ENCODE measurements at places on chromosomes 11 and 22. TPM values are rescaled to one million over a fixed set of nuclear protein-coding genes. Genes with fewer than 3 reads are reported as not detected.

DNA sequence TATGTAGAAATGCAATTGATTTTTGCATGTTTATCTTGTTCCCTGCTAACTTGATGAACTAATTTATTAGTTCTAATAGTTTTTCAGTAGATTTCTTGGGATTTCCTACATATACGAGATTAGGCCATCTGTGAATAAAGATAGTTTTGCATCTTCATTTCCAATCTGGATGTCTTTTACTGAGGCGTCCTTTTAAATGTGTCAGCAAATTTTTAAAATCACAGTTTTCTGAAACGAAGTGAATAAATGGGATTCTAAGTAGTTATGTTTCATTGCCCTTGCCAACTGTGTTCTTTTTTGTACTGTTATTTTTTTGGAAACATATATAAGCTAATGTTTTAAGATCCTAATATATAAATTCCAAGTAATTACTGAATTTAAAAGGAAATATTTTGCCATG, 50.0 kb downstream of the CYP2R1 start:
- no peak for DNase-seq

DNA sequence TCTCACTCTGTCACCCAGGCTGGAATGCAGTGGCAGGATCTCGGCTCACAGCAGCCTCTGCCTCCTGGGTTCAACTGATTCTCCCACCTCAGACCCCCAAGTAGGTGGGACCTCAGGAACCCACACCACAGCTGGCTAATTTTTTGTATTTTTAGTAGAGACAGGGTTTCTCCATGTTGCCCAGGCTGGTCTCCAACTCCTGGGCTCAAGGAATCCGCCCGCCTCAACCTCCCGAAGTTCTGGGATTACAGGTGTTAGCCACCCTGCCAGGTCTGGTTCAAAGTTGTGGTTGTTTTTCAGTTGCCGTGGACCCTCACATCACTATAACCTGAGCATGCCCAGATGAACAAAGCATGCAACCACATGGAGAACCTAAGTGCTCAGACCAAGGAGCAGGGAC, 13.0 kb upstream of the RAB39A start:
- no peak for DNase-seq

GRCh38 chr22:30920407-30920806, 48.2 kb downstream of the MORC2 start:
- DNase-seq: peak; percentile 90

- DNase-seq: no peak
Observed at GRCh38 chr22:31734512-31734911, 15.4 kb downstream of the PRR14L start.

GRCh38 chr22:46774253-46774979, 12.0 kb downstream of the TBC1D22A start:
- DNase-seq: peak; percentile 26

GRCh38 chr11:134541355-134541754, 129.3 kb upstream of the B3GAT1 start:
- DNase-seq: no peak

DNA sequence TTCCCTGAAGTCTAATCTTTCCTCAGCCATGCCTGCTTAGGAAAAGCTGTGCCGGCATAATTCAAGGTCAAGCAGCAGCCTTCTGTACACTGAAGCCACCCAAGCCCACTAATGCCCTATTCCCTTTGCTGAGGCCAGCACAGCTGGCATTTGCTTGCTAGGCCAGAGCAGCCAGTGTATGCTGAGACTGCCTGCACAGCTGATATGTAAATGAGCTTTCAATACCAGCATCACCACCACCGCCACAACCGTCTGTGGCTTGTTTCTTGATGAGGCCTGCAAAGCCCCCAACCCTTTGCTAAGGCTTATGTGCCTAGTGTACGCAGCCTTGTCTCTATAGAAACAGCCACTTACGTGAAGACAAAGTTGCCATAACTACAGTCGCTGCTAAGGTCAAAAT, 56.3 kb upstream of the TNRC6B start:
- no peak for DNase-seq

DNA sequence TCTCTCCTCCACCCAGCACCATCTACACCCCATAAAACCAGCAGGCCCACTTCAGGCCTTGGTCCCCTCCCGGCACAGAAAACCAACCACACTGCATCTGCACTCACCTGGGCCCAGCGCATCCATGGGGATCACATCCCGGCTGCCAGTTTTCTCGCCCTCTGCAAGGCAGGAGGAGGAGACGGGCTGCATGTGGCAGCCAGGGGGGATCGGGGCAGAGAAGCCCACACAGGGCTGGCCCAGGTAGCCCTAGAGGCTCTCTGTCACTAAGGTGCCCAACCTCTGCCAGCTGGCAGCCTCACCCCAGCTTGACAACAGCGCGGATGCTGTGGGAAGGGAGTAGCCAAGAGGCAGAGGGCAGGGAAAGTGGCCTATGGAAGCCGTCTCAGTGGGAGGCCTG, 30.6 kb upstream of the TXNRD2 start:
- DNase-seq: no peak

DNA sequence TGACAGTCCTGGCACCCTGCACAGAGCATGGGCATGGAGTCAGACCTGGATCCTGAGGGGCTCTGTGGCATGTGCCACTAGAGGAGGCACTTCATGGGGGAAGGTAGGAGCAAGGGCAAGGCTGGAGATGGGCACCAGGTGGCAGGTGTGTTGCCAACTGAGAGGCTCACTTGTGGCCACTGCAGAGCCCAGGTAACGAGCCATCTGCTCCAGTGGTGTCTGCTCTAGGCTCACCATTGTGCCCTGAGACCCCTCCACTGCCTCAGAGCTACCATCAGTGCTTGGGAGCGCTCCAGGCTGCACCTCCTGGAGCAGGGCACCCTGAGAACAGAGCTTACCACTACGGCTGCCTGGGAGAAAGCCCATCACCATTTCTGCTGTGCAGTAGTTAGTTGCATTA, 1.3 kb upstream of the ZDHHC8 start:
- peak; percentile 40 for DNase-seq

- DNase-seq: no peak
Observed at GRCh38 chr22:40626851-40627250, 9.7 kb downstream of the MRTFA start.

DNA sequence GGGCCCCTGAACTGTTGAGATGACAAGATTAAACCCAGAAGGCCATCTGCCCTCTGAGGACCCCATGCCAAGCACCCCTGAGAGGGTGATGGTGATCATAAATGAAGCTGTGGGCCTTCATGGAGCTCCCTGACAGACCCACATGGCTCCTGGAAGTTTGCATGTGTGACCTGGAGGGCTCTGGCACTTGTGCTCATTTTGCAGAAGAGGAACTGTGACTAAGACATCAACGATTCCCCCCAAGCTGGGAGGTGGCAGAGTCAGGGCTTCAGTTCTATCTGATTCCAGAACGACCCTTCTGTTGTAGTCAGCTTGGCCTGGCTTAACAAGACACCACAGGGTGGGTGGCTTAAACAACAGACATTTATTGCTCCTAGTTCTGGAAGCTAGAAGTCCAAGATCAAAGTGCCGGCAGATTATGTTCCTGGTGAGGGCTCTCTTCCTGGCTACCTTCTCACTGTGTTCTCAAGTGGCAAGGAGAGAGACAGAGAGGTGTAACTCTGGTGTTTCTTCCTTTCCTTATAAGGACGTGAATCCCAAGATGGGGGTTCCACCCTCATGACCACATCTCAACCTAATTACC, 46.4 kb upstream of the CD82 start:
- no peak for DNase-seq

DNA sequence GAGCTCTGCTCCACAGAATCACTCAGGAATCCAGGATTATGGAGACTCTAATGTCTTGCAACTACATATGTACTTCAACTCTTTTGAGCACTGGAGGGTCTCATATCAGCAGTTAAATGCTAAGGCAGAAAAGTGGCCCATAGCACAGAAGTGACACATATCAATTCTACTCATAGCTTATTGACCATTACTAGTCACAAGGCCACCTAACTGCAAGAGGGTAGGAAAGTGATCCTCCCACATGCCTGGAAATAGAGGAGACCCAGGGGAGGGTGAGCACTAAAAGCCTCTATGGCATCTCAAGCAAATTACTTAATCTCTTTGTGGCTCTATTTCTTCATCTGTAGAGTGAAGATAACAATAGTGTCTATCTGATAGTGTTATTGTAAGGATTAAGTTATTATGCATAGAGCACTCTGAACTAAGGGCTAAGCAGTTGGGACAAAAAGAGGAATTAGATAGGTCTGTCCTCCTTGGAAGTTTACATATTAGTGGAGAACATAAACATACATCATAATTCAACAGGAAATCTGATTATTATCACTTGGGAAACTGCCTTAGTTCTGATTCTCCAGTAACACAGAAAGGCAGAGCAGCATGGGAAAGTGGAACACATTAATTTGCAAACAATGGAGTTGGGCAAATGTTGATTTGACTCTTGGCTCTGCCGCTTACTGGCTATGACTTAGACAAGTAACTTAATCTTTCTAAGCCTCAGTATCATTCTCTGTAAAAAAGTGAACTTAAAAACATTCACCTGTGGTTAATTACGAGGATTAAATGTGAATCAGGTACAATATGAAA, 25.1 kb upstream of the USP47 start:
- no peak for DNase-seq

GRCh38 chr22:27238935-27239510, 562.5 kb downstream of the MN1 start:
- DNase-seq: no peak

- DNase-seq: no peak
Observed at GRCh38 chr22:43479301-43479950, 67.6 kb downstream of the MPPED1 start.

DNA sequence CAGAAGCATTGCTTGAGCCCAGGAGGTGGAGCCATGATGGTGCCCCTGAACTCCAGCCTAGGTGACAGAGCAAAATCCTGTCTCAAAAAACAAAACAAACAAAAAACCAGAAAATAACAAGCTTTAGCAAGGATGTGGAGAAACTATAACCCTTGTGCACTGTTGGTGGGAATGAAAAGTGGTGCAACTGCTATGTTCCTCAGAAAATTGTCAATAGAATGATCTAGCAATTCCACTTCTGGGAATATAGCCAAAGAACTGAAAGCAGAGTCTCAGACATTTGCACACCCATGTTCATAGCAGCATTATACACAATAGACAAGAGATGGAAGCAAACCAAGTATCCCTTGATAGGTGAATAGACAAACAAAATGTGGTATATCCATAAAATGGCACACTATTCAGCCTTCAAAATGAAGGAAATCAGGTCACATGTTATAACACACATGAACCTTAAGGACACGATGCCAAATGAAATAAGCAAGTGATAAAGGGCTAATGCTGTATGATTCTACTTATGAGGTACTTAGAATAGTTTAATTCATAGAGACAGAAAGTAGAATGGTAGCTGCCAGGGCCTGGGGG, 15.9 kb downstream of the KLHL22 start:
- no peak for DNase-seq

- peak; percentile 66 for DNase-seq
Observed at GRCh38 chr11:95556342-95557163, 233.0 kb downstream of the FAM76B start.

GRCh38 chr11:1478011-1478410, 8.6 kb downstream of the MOB2 start:
- DNase-seq: no peak

- no peak for DNase-seq
Observed at GRCh38 chr11:76789443-76789719, 6.2 kb downstream of the TSKU start.

DNA sequence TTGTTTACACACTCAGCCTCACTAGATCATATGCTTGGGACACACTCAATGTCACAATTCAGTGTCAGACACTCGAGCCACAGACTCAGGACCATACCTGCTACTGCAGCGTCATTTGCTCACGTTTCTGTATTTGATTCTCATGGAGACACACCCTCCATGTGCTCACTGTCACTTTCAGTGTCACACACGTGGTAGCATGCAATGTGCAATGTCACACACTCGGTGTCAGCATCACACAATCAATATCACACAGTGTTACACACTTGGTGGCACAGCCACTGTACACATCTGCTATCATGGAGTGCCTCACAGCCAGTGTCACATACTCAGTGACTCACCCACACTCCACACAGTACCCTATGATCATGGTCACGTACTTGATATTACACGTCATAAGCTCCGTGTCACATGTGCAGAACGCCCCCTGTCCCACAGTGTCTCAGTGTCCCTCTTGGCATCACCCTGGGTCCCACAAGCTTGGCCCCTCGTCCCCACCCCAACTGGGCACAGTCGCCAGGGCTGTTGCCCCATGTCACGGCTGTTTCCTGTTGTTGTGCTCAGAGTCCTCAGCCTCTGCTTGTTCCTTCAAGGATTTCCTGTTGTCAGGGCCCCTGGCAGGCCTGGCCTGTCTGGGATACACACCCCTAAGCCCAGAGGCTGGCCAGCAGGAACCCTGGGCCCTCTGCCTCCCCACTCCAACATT, 49.6 kb downstream of the PDE2A start:
- DNase-seq: no peak

GRCh38 chr11:95296165-95296564, 65.2 kb upstream of the SESN3 start:
- DNase-seq: no peak

GRCh38 chr22:27128461-27129085, 471.2 kb downstream of the MIAT start:
- DNase-seq: no peak

DNA sequence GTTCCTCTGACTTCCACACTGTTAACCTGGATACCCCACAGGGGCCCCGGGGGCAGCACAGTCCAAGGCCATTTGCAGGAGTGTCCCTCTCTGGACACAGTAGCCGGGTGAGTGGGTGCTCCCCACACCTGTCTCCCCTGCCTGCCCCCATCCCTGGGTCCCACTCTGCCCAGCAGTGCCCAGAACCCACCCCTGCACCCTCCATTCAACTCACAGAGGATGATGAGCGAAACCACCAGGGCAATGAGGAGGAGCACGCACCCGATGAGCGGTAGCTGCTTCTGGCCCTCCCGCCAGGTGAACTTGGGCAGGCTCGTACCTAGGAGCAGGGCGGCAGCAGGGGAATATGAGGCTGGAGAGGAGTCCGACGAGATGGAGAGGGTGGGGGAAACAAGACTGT, 12.2 kb downstream of the TMPRSS13 start:
- no peak for DNase-seq

DNA sequence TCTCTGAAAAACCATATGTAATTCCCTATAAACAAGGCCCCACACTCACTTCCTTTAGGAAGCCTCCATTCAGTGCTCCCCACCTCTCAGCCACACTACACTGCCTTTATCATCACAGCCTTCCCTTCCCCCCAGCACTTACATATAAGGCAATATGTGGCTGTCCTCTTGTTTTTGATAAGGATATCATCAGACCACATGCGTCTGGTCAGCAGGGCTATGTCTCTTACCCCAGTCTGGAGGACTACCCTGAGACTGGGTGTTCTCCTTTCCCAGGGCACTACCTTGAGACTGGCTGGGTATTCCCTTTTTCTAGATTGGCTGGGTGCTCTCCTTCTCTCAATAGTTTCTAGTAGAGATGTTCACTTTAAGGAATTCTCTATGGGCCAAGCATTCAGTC, 7.8 kb downstream of the KCNE3 start:
- no peak for DNase-seq

Gene MMP11
- 0.47 TPM for total RNA-seq

Gene IGF2
- total RNA-seq: 0.37 TPM

Gene CASP1
- 23.8 TPM for total RNA-seq

Gene MACROD1
- total RNA-seq: 38.7 TPM

Gene TESMIN
- total RNA-seq: 7.3 TPM

Gene LGALS12
- not detected for total RNA-seq

Gene STK33
- 1.1 TPM for total RNA-seq

Gene KRTAP5-7
- not detected for total RNA-seq

Gene PDGFB
- 3.8 TPM for total RNA-seq

Gene RTN4R
- 2.5 TPM for total RNA-seq

Gene MUS81
- 51.4 TPM for total RNA-seq

Gene MED15
- total RNA-seq: 94.7 TPM

Gene WNT7B
- total RNA-seq: not detected

All from activated naive CD4-positive, alpha-beta T cell treated with anti-CD3 and anti-CD28 coated beads for 36 hours (primary cell).